Activated T-helper 2 cell treated with anti-CD3 and anti-CD28 coated beads, Interferon-gamma antibody, Interleukin-2, Interleukin-4, amounts not matched to agents 10 μg/mL and 5 μg/mL and 100 μg/mL, durations not matched to agents 14 hours and 24 hours and 36 hours (primary cell): ENCODE measurements at places on chromosomes 5 and 9.
A peak's percentile ranks its signal among the peaks of the same experiment; 100 is the strongest.

GRCh38 chr9:131942146-131942720 is 137.4 kb downstream of the MED27 start:
- no peak overlapping the region for H3K4me3 ChIP-seq
- H3K27ac ChIP-seq: no peak overlapping the region
- no peak for DNase-seq
- peaks cover 7% of the 10 kb centered on the region for H3K36me3 ChIP-seq
- no peaks in the 10 kb centered on the region for H3K4me1 ChIP-seq

- H3K27ac ChIP-seq: no peak overlapping the region
- H3K4me3 ChIP-seq: no peak overlapping the region
- no peak for DNase-seq
- peaks cover 10% of the 10 kb centered on the region for H3K4me1 ChIP-seq
- peaks cover 10% of the 10 kb centered on the region for H3K27me3 ChIP-seq
Measured at GRCh38 chr9:87378676-87379075, 119.0 kb upstream of the DAPK1 start.

DNA sequence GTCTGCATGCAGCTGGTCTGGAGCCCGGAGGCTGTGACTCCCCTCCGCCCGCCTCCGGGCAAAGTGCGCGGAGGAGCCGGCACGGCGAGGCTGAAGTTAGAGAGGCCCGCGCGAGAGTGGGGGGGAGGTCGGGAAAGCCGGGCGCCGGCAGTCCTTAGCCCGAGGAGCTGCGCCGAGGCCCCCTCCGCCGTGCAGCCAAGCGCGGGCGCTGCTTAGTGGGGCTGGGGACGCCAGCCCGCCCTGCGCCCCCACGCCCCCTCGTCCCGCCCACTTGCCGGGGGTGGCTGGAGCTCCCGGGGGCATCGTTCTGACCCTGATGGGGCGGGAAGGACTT is 403 bp downstream of the NINJ1 start:
- H3K4me3 ChIP-seq: peak overlapping the region; percentile 90
- peaks cover 33% of the 10 kb centered on the region for H3K36me3 ChIP-seq

DNA sequence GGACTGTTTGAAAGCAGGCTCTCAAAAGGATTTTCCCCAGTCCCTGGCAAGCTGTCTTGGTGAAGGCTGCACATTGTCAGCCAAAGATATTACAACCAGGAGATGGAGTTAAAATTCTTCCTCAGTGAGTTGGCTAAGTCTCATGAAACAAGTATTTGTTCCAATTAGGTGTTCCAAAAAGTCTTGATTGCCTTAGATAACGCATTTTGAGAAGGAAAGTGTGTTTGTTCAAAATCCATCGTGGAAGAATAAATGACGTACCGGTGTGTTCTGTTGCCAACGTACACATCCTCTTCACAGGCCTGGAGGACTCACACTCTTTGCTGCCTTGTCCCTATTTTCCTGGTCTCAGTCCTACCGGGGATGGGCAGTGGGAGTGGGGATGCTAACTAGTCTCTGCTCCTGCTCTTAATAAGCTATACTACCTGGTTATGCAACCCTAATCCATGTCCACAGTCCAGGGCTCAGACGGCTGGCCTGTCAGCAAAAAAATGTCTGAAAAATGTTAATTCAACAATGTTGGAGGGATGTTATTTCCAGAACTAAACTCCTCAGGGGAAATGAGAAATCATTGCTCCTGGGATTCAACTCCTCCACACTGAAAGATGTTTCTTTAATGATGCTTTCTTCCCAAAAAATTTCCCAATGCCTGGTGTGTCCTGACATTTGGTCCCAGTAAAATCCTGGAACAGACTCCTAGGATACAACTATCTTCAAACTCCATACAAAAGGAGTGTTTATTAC is 175.3 kb upstream of the KLF9 start:
- no peak overlapping the region for H3K4me3 ChIP-seq
- no peaks in the 10 kb centered on the region for H3K27me3 ChIP-seq
- no peaks in the 10 kb centered on the region for H3K36me3 ChIP-seq
- no peak for DNase-seq
- no peak overlapping the region for H3K27ac ChIP-seq

DNA sequence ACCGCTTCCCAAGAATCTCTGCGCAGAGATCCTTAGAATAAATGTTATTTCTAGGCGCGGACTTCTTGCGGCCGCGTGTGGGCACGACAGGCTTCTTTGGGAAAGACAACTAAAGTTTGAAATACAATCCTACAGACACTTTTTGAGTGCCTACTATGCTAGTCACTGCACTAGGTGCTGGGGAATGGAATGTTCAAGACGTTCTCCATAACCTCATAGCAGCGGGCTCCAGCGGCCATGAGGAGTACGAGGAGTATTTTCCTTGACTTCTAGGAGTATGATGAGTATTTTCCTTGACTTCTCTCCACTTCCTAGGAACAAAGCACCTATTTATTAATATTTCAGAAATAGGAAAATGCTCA is 636 bp upstream of the PWWP2A start:
- H3K36me3 ChIP-seq: peaks cover 23% of the 10 kb centered on the region
- H3K27me3 ChIP-seq: peaks cover 3% of the 10 kb centered on the region
- H3K4me3 ChIP-seq: peak overlapping the region; percentile 94
- peak overlapping the region; percentile 46 for H3K27ac ChIP-seq
- no peak for DNase-seq

GRCh38 chr9:95433096-95433819 is 83.5 kb downstream of the PTCH1 start:
- H3K27me3 ChIP-seq: peaks cover 20% of the 10 kb centered on the region
- DNase-seq: no peak
- H3K36me3 ChIP-seq: no peaks in the 10 kb centered on the region

DNA sequence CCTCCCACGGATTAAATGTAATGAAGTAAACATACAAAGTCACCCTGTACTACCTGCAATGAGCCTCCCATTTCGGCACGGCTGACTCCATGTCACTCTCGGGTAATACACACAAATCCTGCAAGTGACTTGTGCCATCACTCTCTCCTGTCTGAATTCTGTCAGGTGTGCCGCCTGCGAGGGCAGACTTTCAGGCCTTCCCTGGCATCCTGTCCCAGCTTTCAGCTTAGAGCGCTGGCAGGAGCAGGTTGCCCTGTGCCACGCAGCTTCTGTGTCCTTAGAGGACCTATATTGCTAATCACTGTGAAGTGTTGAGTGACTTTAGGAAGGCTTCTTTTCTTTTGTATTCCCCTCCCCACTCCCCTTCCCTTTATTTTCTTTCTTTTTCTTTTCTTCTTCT is 25.8 kb upstream of the S1PR3 start:
- no peak overlapping the region for H3K27ac ChIP-seq
- DNase-seq: no peak
- no peak overlapping the region for H3K4me3 ChIP-seq
- H3K4me1 ChIP-seq: peaks cover 3% of the 10 kb centered on the region
- peaks cover 37% of the 10 kb centered on the region for H3K27me3 ChIP-seq

GRCh38 chr5:64746446-64746845 is 22.0 kb downstream of the SREK1IP1 start:
- H3K27ac ChIP-seq: no peak overlapping the region
- DNase-seq: no peak
- H3K4me3 ChIP-seq: no peak overlapping the region
- H3K4me1 ChIP-seq: peaks cover 8% of the 10 kb centered on the region

- H3K27me3 ChIP-seq: no peaks in the 10 kb centered on the region
- H3K4me1 ChIP-seq: peaks cover 2% of the 10 kb centered on the region
- DNase-seq: no peak
- H3K4me3 ChIP-seq: no peak overlapping the region
- H3K36me3 ChIP-seq: no peaks in the 10 kb centered on the region
Measured at GRCh38 chr9:82993856-82994605, 68.9 kb downstream of the RASEF start.

DNA sequence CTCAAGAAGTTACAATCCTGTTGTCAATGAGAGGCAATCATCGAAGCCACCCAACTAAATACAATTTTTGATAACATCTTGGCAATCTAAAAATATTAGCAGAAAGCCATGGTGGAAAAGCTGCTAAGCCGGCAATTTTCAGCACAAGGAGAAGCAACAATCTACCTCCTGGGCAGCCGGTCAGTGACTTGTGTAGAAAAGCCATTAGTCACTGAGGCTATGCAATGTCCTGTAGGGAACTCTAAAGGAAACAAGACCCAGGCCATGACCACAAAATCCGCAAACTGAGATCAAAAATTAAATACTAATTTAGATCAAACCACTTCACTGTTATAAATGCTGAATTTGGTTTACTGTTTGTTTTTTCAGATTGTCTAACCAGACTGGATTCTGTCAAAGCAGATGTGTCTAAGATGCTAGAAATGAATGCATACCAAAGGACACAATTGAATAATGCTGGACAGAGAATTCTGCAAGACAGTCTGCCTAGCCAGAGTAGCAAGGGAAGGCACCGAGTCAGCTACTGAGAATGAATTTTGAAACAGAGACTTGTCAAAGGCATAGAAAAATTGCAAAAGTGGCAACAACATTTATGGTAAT is 384.8 kb downstream of the PRELID2 start:
- no peak for DNase-seq
- H3K36me3 ChIP-seq: no peaks in the 10 kb centered on the region
- no peak overlapping the region for H3K27ac ChIP-seq
- H3K4me3 ChIP-seq: no peak overlapping the region
- no peaks in the 10 kb centered on the region for H3K4me1 ChIP-seq

GRCh38 chr5:129902816-129903215 is 1.4 kb upstream of the CHSY3 start:
- peaks cover 38% of the 10 kb centered on the region for H3K27me3 ChIP-seq
- no peak for DNase-seq
- no peak overlapping the region for H3K4me3 ChIP-seq
- peaks cover 3% of the 10 kb centered on the region for H3K36me3 ChIP-seq
- peaks cover 13% of the 10 kb centered on the region for H3K4me1 ChIP-seq

DNA sequence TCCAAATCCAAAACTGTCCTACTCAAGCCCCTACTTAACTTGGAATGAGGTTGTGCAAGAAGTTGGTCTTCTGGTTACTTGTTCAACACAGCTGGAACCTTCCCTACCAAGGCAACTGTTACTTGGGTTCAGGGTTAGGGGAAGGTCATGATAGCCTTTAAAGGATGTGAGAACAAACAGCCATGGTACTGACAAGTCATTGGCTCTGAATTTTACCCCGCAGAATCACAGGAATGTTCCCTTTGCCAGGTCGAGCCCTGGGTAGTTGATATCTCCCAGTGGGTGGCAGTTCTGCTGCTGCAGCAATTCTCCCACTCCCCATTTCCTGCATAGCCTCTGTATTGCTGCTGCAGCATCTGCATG is 396.1 kb upstream of the MPDZ start:
- H3K4me1 ChIP-seq: no peaks in the 10 kb centered on the region
- H3K27me3 ChIP-seq: no peaks in the 10 kb centered on the region
- DNase-seq: no peak
- H3K4me3 ChIP-seq: no peak overlapping the region
- no peaks in the 10 kb centered on the region for H3K36me3 ChIP-seq
- H3K27ac ChIP-seq: no peak overlapping the region

DNA sequence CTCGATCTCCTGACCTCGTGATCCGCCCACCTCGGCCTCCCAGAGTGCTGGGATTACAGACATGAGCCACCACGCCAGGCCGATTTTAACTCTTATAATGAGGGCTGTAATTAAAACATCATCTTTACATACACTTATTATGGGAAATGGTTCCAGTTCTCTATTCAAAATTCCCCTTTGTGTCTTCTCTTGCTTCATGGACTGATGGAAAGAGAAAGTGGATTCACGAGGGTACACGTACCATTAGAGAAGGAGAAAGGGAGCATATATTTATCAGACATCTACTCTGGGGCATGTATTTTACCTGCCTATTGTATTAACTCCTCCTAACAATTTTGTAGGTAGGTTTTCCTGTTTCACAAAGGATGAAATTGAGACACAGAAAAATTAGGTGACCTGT is 31.1 kb downstream of the PTGS1 start:
- no peaks in the 10 kb centered on the region for H3K27me3 ChIP-seq
- H3K4me3 ChIP-seq: no peak overlapping the region
- H3K4me1 ChIP-seq: peaks cover 23% of the 10 kb centered on the region
- DNase-seq: no peak
- no peaks in the 10 kb centered on the region for H3K36me3 ChIP-seq
- peak overlapping the region; percentile 83 for H3K27ac ChIP-seq

GRCh38 chr9:95556521-95556920 is 39.8 kb upstream of the PTCH1 start:
- H3K4me1 ChIP-seq: peaks cover 1% of the 10 kb centered on the region
- no peaks in the 10 kb centered on the region for H3K36me3 ChIP-seq
- no peak overlapping the region for H3K27ac ChIP-seq
- no peak overlapping the region for H3K4me3 ChIP-seq
- peaks cover 47% of the 10 kb centered on the region for H3K27me3 ChIP-seq

- no peak overlapping the region for H3K27ac ChIP-seq
- DNase-seq: no peak
- H3K4me1 ChIP-seq: no peaks in the 10 kb centered on the region
- no peak overlapping the region for H3K4me3 ChIP-seq
- no peaks in the 10 kb centered on the region for H3K36me3 ChIP-seq
Measured at GRCh38 chr5:145568581-145568980, 266.6 kb downstream of the PRELID2 start.

- no peaks in the 10 kb centered on the region for H3K4me1 ChIP-seq
- H3K27me3 ChIP-seq: no peaks in the 10 kb centered on the region
Measured at GRCh38 chr5:137086342-137086741, 412.8 kb downstream of the SPOCK1 start.

DNA sequence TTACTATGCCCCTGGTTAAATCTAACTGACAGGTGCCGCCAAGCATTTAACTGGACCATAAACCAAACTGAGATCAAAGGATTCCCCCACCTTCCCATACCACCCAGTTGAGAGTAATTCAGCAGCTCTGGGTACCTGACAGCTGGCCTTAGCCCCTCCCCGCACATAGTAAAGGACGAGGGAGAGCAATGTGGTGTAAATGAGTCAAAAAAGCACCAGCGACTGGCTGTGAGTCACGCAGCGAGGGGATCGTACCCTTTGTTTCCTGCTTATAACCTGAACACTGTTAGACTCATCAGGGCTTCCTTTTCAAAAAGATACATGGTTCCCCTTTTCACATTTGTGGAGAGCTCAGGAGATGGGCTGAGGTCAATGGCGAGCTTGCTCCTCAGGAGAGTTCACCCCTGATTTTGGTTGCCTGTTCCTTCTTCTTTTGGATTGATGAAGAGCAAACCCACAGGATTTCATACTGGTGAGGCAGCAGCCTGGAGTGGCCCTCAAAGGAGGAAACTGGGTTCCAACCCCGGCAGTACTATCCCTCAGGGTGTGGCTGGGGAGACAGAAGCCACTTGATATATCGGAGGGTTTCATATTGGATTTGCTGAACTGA is 71.5 kb downstream of the ANKRD33B start:
- H3K36me3 ChIP-seq: peaks cover 44% of the 10 kb centered on the region
- H3K27ac ChIP-seq: peak overlapping the region; percentile 97
- H3K27me3 ChIP-seq: no peaks in the 10 kb centered on the region
- H3K4me3 ChIP-seq: peak overlapping the region; percentile 73
- DNase-seq: peak; percentile 69

GRCh38 chr9:82495884-82496777 is 507.6 kb downstream of the SPATA31D1 start:
- no peaks in the 10 kb centered on the region for H3K36me3 ChIP-seq
- DNase-seq: no peak
- no peaks in the 10 kb centered on the region for H3K27me3 ChIP-seq
- H3K27ac ChIP-seq: no peak overlapping the region
- no peak overlapping the region for H3K4me3 ChIP-seq
- H3K4me1 ChIP-seq: no peaks in the 10 kb centered on the region

GRCh38 chr5:17817990-17818389 is 183.7 kb downstream of the TAF11L14 start:
- H3K27ac ChIP-seq: no peak overlapping the region
- DNase-seq: no peak
- no peak overlapping the region for H3K4me3 ChIP-seq
- H3K36me3 ChIP-seq: no peaks in the 10 kb centered on the region
- H3K27me3 ChIP-seq: no peaks in the 10 kb centered on the region

- H3K27me3 ChIP-seq: no peaks in the 10 kb centered on the region
- no peak overlapping the region for H3K4me3 ChIP-seq
- no peaks in the 10 kb centered on the region for H3K4me1 ChIP-seq
- no peak overlapping the region for H3K27ac ChIP-seq
- no peak for DNase-seq
Measured at GRCh38 chr5:168056499-168057182, 234.8 kb upstream of the WWC1 start.
